ENCODE measurements at places on chromosomes 1 and 21. TPM values are rescaled to one million over a fixed set of nuclear protein-coding genes. Genes with fewer than 3 reads are reported as not detected.

GRCh38 chr1:221462345-221462744, 279.5 kb downstream of the DUSP10 start:
- no peak for DNase-seq

DNA sequence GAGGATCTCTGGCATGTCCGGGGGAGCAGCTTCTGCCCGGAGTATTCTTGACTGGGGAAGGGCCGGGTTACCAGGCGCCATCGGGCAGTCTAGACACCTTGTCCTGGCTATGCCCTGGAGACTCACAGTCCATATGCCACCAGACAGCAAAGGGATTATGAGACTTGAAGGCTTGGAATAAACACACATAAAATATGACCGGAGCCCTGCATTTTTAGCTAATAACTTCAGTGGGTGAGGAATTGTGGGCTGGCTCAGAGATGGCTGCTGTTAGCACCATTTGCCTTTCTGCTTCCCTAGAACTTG, 15.5 kb downstream of the NTPCR start:
- DNase-seq, result no peak

GRCh38 chr1:56070601-56071000, 508.8 kb downstream of the PLPP3 start:
- DNase-seq, result no peak

DNA sequence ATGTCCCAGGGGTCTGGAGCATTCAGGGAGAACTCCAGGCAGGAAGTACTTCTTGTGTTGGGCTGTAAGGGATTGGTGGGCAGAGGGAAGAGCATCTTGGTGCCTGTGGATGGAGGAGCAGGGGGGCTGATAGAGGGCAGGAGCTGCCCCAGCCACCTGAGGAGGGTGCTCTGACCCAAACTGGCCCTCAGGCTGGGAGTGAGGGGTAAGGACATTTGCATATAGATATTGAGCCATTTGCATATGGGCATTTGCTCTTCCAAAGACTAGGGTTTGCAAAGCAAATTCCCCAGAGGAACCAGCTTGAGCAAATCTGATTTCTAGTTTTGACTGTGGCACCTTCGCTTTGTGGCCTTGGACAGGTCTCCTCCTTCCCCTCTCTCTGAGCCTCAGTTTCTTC, 18.2 kb downstream of the ZNF362 start:
- no peak for DNase-seq

DNA sequence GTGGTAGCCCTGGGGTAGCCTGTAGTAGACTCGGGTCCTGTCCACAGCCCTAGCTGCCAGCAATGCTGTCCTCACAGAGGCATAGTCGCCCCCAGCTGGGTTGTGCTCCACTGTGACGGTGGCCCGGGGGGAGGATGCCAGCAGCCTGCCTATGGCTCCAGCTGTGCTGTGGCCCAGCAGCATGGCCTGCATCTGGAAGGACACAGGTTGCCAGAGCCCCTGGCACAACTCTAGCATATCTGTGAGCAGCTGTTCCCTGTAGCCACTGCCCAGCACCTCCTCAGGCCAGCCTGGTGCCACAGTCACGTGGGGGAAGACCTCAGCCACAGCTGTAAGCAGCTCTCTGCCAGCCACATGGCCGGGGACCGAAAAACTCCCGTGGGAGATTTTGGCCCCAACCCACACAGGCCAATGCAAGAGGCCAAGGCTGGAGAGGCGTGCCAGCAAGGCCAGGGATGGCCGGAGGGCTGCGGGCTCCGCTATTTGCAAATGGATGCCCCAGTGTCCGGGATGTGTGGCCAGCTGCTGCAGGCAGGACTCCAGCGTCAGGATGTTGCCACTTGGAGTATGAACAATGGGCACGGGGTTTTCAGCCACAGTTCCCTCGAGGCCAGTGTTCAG, 13.9 kb downstream of the FAM151A start:
- no peak for DNase-seq

- DNase-seq, result no peak
These were observed 72.7 kb downstream of the DIRAS3 start for GRCh38 chr1:67977756-67978155.

DNA sequence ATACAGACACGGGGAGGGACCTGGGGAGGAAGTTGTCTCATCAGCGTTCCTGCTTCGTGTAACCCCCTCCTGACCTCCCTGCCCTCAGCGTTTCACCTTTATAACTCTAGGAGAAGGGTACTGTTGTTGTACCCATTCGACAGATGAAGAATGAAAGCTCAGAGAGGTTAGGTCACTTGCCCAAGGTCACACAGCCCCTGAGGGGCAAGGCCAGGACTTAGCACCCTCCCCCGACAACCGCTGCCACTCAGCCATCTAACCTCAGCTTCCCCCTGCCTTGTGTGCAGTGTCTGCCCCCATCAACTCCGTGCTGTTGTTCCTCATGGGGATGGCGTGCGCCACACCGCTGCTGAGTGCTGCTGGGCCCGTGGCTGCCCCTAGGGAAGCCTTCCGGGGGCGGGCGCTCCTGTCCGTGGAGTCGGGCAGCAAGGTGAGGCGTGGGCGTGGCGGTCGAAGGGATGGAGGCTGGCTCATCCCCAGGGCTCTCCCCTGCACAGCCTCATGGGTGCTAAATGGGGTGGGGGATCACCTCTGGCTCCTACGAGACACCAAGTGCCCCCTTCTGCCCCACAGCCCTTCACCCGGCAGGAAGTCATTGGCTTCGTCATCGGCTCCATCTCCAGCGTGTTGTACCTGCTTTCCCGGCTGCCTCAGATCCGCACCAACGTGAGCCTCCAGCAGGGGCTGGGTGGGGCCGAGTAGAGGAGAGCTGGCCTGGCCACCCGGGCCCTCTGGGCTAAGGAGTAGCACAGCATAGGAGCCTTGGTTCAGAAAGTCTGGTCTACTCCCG, 14.0 kb downstream of the SLC66A1 start:
- DNase-seq, result no peak

DNA sequence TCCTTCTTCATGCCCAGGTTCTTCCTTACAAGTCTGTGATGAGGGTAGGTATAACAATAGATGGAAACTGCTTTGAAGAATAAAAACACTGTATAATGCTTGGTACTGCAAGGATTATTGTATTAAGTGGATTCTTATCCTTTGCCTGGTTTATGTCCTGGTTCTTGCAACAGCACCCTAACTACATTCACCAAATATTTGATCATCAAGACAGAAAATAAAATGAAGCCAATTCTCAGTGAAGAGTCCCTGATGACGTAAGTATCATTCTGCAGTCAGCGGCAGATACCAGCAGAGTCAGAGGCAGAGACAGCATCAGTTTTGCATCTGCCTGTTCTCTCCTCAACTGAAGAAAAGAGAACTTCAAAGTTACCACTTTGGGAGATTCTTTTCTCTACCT, 19.7 kb downstream of the ARHGEF11 start:
- no peak for DNase-seq

GRCh38 chr1:27011976-27012563, 580 bp downstream of the TENT5B start:
- DNase-seq, result no peak

DNA sequence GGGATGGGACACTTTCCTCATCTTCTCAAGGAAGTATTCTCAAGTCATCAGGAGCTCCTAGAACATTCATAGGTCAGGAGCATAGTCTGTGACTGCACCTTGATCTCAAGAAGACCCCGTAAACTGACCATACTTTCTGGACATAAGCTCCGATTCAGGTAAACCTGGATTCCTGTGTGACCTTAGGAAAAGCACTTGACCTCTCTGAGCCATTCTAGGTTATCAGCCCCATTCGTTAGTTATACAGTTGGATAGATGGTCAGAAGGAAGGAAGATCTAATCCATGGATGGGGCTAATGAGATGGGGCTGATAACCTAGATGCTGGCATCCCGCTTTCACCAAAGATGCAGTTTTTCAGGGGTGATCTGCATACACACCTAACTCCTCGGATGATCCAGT, 114.3 kb downstream of the EPHB2 start:
- DNase-seq, result no peak

GRCh38 chr1:147851149-147851548, 51.4 kb upstream of the GJA8 start:
- DNase-seq, result no peak

GRCh38 chr1:34918386-34918976, 11.0 kb downstream of the DLGAP3 start:
- no peak for DNase-seq

DNA sequence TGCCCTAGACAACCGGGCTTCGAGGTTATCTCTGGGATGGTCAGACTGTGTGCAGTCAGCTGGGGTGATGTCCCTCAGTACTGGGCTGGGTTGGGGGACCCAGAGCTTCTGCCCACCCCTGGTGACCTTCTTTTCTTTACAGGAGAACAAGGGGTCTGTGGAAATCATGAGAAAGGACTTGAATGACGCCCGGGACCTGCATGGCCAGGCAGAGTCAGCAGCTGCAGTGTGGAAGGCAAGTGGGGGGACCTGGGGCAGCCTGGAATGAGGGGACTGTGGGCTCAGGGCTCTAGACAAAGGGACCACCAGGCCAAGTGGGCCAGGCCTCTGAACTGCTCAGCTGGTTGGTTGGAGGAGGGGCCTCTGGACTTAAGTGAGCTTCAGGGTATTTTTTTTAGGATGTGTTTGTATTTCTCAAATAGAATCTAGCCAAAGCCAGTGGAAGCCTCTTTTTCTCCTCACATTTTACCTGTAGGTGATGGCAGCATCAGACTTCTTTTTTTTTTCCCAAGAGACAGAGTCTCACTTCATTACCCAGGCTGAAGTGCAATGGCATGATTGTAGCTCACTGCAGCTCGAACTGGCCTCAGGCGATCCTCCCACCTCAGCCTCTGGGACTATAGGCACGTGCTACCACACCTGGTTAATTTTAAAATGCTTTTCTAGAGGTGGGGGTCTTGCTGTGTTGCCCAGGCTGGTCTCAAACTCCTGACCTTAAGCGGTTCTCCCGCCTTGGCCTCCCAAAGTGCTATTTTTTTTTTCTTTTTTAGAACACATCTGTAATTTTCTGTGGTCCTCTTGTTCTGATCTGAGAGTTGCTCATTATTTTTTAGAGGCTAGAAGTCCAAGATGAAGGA, 1.9 kb downstream of the RNF187 start:
- DNase-seq, result no peak

GRCh38 chr1:19393046-19393445, 80.9 kb downstream of the SLC66A1 start:
- DNase-seq, result no peak

- no peak for DNase-seq
These were observed 474.7 kb upstream of the DAB1 start for GRCh38 chr1:57898531-57898930.

DNA sequence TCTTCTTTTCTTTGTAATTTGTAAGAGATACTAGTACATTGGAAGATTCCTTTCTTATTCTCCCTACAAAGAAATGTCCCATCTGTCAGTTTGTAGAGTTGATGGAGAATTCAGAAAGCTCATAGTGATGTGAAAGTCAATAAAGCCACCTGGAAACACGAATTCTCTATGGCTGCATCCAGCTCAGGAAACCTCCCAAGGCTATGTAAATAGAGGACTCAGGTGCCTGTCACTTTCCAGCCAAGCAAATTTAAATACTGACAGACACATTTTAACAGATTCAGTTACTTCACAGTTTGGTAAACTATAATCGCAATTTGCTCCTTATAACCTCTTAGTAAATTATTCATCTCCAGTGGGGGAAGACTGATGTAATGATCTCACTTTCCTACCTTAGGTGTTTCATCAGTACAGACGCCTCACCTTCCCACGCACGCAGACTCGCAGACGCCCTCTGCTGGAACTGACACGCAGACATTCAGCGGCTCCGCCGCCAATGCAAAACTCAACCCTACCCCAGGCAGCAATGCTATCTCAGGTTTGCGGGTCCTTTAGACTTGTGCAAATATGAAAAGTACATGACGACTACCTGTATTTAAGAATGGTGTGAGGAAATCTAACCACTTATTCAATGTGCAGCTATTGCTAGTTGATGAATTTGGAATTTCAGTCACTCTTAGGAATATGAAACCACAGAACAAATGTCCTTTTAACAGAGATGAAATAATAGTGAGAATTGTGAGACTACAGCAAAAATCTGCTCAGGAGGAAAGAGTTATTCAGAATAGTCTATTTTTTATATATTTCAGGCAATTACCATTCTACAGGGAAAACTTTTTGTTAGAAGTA, 60.6 kb downstream of the PTPRC start:
- peak; percentile 71 for DNase-seq

- peak; percentile 8 for DNase-seq
These were observed 157.3 kb downstream of the KCNJ6 start for GRCh38 chr21:37758982-37759381.

- no peak for DNase-seq
These were observed 52.2 kb upstream of the ARTN start for GRCh38 chr1:43881415-43881814.

DNA sequence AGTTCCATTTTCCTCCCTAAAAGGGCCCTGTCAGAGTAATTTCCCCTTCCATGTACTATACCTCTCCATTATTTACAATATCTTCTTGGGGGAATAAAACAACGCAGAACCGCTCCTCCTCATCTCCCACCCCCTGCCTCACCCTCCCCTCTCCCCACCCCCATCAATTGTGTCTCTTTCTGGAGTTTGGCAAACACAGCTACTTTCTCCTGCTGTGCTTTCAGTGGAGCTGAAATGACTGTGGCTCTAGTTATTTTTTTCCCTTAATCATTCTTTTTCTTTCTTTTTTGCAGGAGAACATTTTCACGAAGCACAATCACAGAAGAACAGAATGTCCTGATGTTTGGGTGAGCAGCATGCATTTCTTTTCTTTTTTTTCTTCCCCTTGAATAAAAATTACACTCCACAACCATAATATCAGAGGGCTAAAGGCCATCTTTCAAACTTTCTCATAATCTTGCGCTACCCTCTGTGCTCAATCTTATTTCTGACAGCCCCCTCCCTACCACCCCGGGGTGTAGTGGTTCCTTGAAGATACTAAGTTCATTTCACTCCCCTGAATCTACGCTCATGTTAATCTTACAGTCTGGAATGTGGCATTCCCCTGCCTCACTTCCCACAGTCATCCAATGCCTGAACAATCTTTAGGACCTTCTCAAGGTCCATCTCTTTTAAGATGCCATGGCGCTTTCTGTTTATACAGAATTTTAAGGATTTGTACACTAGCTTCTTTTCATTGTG, 8.8 kb upstream of the PLXNA2 start:
- DNase-seq, result no peak

Gene FCER1A
- polyA plus RNA-seq, result 3.3 TPM

Gene DENND2D
- 134 TPM for polyA plus RNA-seq

Gene SPTA1
- 0.41 TPM for polyA plus RNA-seq

Gene SPATA46
- polyA plus RNA-seq, result not detected

Gene BCL10
- polyA plus RNA-seq, result 14.9 TPM

Gene LDLRAD1
- polyA plus RNA-seq, result 0.18 TPM

Gene PTGS2
- polyA plus RNA-seq, result 1.5 TPM

Gene KCNT2
- polyA plus RNA-seq, result 0.41 TPM

Gene THEM5
- 1.5 TPM for polyA plus RNA-seq

Gene SLC45A3
- 0.94 TPM for polyA plus RNA-seq

Gene FCRL6
- 0.57 TPM for polyA plus RNA-seq

Gene TMPRSS2
- 2.5 TPM for polyA plus RNA-seq
